ENCODE measurements at places on chromosomes 2 and 18.

GRCh38 chr2:96949701-96950350 is 36.6 kb downstream of the FAM178B start:
- no peak for DNase-seq

GRCh38 chr2:188977317-188977716 is 3.1 kb downstream of the COL3A1 start:
- no peak for DNase-seq

GRCh38 chr2:151634736-151635467 is 99.4 kb downstream of the NEB start:
- DNase-seq, result no peak

GRCh38 chr2:189592353-189592984 is 11.9 kb upstream of the SLC40A1 start:
- no peak for DNase-seq

- DNase-seq, result no peak
Observed at GRCh38 chr2:136049991-136050920, 64.8 kb upstream of the DARS1 start.

DNA sequence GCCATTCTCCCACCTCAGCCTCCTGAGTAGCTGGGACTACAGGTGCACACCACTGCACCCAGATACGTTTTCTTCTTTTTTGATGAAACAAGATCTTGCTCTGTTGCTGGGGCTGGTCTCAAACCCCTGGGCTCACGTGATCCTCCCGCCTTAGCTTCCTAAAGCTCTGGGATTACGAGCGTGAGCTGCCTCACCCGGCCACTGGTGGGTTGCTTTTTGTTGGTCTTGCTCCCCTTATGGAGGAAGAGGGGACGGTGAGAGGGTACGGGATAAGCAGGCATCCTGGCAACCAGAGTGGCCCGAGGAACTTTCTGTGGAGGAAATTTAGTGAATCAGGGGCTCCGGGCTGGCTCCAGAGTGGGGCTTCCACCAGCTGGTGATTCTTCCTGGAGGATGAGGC is 222.3 kb downstream of the HDAC4 start:
- DNase-seq, result no peak

DNA sequence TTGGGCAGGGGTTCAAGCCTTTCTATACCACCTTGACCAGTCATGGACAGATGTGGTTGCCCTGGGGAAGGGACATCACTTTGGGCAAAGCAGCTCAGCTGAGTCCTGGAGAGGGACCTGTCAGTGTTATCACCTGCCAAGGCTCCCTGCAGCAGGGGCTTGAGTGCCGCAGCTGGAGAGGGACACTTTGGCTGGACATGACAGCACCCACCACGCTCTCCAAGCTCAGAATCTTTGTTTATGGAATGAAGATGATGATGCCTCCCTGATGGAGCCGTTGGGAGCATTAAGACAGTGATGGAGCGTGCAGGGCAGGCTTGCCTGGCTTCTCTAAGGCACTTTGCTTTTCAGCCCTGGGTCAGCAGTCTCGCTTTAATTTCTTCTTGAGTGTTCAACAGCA is 4.3 kb upstream of the TFCP2L1 start:
- no peak for DNase-seq

Data from CD4-positive, alpha-beta T cell treated with Interleukin-6 for 4 hours (primary cell).